Osteoblast (primary cell): ENCODE measurements at places on chromosomes 11 and 22. TPM values are rescaled to one million over a fixed set of nuclear protein-coding genes. Genes with fewer than 3 reads are reported as not detected.

UCP3 gene
- total RNA-seq = under 0.01 and 0.59 TPM in 2 replicates

GRCh38 chr22:48569476-48570233 lies 1258.0 kb downstream of the BRD1 start:
- no peaks in the 10 kb centered on the region for H3K27me3 ChIP-seq
- H3K4me3 ChIP-seq = no peak overlapping the region
- H3K4me1 ChIP-seq = no peaks in the 10 kb centered on the region
- no peak for DNase-seq

DNA sequence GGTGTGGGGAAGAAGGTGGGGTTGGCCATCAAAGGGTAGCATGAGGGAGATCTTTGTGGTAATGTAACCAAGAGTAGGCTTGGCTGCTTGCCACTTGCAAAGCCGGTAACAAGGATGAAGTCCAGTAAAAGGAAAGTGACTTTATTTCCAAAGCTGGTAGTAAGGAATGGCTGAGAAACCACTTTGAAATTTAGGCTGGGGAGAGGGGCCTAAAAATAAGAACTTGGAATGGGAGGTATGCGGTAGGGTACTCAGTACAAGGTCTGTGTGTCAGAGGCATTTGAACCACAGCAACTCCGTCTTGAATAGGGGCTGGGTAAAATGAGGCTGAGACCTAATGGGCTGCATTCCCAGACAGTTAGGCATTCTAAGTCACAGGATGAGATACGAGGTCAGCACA lies 216.0 kb upstream of the ISX start:
- H3K27me3 ChIP-seq = no peaks in the 10 kb centered on the region
- no peak overlapping the region for H3K4me3 ChIP-seq
- H3K36me3 ChIP-seq = no peaks in the 10 kb centered on the region
- H3K4me1 ChIP-seq = no peaks in the 10 kb centered on the region
- no peak for DNase-seq

- H3K36me3 ChIP-seq = no peaks in the 10 kb centered on the region
- DNase-seq = peak; percentile 96
- H3K27ac ChIP-seq = no peak overlapping the region
- H3K27me3 ChIP-seq = peaks cover 8% of the 10 kb centered on the region
- H3K4me1 ChIP-seq = peaks cover 5% of the 10 kb centered on the region
- peak overlapping the region; percentile 52 for H3K4me3 ChIP-seq
Measured at GRCh38 chr11:77046060-77046501, 11.9 kb downstream of the B3GNT6 start.

BEST1 gene
- total RNA-seq = 5.6 and 8.0 TPM in 2 replicates

- no peak overlapping the region for H3K4me3 ChIP-seq
- peaks cover 88% of the 10 kb centered on the region for H3K27me3 ChIP-seq
- no peaks in the 10 kb centered on the region for H3K36me3 ChIP-seq
- no peak overlapping the region for H3K27ac ChIP-seq
- DNase-seq = peak; percentile 80
- H3K4me1 ChIP-seq = no peaks in the 10 kb centered on the region
Measured at GRCh38 chr11:13963169-13963948, 836 bp downstream of the SPON1 start.

DNA sequence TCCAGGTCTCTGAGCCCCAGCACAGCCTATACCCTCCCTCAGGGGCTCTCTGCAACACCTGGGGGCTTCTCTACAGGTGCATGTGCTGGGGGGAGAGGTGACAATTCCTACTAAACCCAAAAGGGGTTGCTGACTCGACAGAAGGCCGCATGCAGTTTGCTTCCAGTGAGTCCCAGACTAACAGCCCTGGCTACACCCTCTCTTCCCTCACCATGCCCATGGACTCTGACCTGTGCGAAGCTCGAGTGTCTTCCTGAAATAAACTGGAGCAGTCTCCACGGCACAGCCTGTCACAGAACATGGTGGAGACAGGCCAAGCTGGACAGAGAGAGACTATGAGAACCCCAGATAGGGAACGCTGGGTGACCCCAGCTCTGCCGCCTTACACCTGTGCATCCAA lies 16.6 kb downstream of the PLEKHA7 start:
- H3K27ac ChIP-seq = no peak overlapping the region
- no peak for DNase-seq
- no peaks in the 10 kb centered on the region for H3K36me3 ChIP-seq
- H3K4me3 ChIP-seq = no peak overlapping the region
